EL (cell line): ENCODE measurements at places on chromosomes 3 and 15.

DNA sequence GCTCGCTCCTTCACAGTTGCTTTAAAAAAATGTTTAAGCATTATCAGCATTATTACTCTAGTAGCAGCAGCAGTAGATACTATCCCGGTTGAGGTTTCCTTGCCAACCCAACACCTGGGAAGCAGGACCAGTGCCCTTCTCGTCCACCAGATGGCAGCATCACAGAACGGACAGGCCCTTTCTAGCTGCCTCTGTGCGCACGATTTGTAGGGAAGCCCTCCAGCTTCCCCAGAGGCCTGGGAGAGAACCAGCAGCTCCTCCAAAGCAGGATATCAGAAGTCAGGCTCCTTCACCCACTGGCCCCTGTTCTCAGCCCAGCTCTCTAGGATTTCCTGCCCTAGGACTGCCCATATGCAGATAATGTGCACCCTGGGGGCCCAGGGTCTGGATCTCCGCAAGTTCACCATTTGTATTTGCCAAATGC, 16.8 kb upstream of the ESYT3 start:
- DNase-seq: peak; percentile 78

DNA sequence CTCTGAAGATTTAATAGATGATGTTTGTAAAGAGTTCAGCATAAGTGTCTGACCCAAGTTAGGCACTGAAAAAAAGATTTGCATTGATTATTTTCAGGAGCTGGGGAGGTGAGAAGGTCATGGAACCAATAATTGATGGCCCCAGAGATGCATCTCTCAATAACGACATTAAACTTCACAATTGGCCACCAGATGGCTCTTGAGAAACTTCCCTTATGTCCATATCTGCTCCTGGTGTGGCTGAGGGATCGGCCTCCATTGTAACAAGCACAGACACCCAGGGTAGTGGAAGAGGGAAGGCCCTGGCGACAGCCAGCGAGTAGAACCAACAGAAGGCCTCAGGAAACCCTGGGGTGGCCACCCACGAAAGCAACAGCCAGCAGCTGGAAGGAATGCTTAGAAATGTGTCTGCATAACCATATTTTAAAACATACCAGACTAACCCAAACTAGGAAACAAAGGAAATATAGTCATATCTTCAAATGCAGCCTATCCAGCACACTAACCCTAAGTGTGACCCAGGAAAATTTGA, 536.7 kb downstream of the SOX2 start:
- no peak for DNase-seq

- DNase-seq: no peak
Measured at GRCh38 chr3:118948146-118948545, 86.5 kb downstream of the IGSF11 start.

- no peak for DNase-seq
Measured at GRCh38 chr3:175495331-175495730, 636.2 kb downstream of the NAALADL2 start.

DNA sequence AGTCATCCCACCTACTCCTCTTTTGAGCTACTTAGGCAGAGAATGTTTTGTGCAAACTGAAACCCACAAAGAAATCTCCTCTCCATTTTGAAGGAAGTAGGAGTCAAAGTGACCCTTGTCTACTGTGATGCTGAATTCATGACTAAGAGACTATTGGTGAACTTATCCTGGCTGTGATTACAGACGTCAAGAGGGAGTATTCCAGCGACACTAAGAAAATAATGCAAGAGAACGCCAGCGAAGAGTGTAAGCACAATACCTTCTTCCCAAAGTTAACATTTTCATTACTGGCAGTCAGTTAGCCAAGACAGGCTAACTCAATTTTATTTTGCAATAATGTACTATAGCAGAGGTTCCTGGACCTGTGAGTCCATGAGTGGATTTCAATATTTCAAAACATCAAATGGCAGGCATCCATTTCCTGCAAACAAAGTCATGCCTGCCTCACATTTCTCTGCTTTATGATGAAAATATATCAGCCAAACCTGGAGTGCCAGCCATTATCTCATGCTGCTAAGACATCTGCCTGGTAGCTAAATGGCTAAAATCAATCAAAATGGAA, 59.0 kb downstream of the CTNNB1 start:
- no peak for DNase-seq

GRCh38 chr3:179895330-179895729, 141.4 kb downstream of the PEX5L start:
- DNase-seq: no peak

DNA sequence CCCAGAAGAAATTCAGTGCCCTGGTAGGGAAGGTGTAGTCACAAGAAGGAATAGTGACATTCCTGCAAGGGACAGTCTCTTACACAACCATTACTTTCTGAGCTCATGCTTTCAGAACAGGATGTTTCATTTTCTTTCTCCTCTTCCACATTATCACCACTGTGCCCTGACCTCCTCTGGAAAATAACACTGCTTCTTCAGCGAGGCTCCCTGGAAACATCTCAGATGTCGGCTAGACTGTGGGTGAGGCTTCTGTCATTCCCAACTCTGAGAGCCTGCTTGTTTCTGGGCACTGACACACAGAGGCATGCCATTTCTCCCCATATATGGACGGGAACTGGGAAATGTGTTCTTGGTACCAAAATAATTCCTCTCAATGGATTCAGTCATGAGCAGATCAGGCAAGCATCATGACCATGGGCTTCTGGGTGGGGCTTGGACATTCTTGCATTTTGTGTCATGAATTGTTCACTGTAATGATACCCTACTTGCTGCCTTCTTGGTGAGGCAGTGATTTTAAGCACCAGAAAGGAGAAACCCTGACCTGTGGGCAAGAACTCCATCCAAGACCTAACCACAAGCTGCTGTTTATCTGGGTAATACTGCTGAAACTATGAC, 14.3 kb upstream of the TNFAIP8L3 start:
- peak; percentile 74 for DNase-seq

- no peak for DNase-seq
Measured at GRCh38 chr15:41115652-41116115, 396 bp downstream of the INO80 start.

DNA sequence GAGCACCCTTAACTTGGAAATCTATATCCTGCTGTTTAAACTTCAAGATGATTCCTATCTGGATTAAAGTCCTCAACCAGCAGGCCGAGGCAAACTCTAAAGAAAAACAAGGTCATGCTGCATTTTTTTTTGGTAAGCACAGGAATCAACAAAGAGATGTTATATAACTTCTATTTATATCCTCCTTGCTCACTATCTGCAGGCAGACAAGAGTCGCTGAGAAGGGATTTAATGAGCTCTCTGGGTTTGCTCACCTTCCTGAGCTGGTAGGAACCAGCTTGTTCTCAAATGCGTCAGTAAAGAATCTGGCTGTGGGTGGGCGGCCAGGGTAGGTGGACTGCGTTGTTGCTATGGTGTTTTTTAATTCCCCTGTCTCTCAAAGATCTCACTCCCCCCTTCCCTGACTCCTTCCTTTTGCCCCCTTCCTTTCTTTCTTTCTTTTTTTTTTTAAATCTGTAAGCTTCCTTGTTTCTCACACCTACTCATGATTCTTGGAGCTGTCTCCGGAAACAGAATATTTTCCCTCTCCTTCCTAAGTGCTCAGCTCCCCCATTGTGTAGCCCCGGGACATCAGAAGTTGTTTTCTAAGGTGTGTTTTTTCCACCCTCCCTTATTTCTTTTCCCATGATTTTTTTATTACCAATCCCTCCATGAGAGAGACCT, 228.8 kb upstream of the BHLHE40 start:
- DNase-seq: no peak

DNA sequence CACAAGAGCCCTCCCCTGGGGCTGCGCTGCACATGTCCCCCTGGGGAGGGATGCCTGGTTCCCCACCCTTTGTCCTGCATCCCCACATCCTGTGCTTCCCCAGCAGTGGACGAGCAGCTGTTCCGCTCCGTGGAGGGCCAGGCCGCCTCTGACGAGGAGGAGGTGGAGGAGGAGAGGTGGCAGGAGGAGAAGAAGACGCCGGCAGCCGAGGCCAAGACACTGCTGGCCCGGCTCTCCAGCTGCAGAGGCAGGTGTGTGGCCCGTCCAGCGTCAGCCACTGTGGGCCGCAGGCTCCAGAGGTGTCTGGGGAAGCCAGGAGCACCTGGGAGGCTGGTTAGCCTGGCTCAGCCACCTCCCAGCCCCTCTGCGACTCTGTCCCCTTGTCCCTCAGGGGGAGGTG, 27.9 kb upstream of the GP9 start:
- no peak for DNase-seq

- DNase-seq: peak; percentile 68
Measured at GRCh38 chr15:95840004-95840403, 490.5 kb upstream of the NR2F2 start.

- DNase-seq: no peak
Measured at GRCh38 chr3:179861292-179861691, 175.4 kb downstream of the PEX5L start.

GRCh38 chr3:99902091-99902490, 84.4 kb downstream of the CMSS1 start:
- peak; percentile 61 for DNase-seq

- DNase-seq: no peak
Measured at GRCh38 chr3:36992806-36993325, at the start of gene EPM2AIP1. Gene EPM2AIP1 (minus strand): TSS chr3:36993131. CDS start chr3:36993077, 54 bp downstream.

GRCh38 chr3:59444294-59444671, 394.5 kb upstream of the CFAP20DC start:
- no peak for DNase-seq

GRCh38 chr3:33131331-33132018, 17.7 kb downstream of the CRTAP start:
- DNase-seq: peak; percentile 76

DNA sequence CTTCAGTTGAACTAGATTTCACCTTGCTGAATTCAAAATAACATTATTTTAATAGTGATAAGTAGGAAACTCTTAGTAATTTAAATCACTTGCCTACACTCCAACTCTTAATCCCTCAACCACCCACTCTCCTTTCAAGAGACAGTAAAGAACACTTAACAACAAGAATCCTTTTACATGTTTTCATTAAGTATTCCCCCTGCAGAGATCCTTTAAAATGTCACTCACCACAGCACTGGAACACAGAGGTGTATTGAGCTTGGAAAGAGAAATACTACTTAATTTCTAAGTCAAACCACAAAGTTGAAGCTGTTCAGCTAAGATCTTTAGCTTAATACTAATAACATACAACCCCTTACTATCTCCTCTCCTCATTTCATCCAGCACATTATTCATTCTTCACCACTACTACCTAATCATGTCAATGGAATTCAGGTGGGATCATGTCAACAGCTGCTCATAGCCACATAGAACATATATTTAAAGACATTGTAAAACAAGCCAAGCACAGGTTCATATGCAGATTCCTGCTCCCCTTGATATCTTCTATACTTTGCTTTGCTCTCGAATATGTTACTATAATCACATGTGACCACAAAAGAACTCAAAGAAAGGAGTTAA, 40.5 kb downstream of the IMPG2 start:
- peak; percentile 5 for DNase-seq

DNA sequence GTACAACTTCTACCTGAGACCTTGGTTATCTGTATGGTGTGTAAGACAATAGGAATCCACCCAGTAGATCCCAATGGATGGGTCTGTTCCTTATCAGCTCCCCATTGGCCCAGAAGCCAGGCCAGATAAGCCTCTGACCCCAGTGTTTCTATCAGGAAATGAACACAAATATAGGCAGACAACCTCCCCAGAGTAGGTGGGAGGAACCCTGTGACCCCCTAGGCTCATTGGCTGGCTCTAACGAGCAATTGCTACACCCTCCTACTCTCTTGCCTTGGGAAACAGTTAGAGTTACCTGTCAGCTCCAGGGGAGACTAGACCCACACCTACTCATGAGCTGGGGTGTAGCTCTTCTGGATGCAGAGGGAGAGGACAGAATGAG, 299.9 kb downstream of the UACA start:
- no peak for DNase-seq

DNA sequence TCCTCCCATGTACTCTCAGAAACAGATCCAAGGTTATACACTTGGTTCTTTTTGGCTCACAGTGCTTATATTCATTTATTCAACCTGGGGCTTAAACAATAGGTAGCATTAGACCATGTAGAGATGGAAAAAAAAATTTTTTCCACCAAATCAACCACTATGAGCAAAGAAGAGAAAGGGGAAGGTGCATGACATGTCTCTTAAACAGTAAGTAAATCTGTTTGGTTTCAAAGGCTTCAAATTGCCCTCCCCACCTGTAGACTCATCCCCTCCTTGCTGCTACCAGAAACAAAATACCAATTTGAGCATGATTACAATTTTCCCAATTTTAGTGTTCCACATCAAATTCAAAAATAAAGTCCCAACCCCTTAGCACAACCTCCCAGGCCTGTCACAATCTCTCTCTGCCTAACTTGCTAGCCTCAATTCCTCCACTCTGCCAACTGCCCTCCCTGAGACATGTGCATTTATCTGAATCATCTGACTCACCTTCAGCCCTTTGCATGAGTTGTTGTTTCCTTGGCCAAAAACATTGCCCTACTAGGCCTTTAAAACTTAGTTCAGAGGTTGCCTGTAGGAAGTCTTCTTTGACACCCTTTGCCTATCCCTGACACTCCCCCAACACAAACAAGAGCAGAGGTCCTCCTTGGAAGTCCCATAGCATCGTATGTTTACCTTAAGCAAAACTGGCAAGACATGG, 30.3 kb upstream of the TSC22D2 start:
- no peak for DNase-seq

DNA sequence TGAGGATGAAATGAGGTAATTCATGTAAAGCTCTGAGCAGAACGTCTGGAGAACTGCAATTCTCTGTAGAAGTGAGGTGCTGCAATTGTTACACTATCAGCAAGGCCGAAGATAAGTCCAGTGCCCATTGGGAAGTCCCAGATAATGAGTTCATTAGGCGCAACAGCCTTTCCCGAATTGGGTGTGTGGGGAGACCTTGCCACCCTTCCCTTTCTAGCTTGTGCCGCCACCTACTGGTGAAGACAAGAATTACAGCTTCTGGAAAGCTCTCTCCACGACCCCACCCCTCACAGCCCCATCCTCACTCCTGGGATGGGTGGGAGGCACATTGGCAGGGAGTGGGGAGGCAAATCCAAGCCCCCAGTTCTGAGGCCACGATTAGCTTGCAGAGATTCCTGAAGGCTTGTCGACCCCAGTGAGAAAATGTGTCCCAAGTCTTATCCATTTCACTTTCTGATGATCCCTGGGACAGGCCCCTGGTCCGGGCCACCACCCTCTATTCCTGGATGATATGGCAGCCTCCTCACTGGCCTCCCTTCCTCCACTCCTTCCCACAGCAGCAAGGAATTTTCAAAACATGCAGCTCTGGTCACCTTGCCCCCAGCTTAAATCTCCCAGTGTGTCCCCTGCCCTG, 36.4 kb downstream of the FAM3D start:
- peak; percentile 74 for DNase-seq

DNA sequence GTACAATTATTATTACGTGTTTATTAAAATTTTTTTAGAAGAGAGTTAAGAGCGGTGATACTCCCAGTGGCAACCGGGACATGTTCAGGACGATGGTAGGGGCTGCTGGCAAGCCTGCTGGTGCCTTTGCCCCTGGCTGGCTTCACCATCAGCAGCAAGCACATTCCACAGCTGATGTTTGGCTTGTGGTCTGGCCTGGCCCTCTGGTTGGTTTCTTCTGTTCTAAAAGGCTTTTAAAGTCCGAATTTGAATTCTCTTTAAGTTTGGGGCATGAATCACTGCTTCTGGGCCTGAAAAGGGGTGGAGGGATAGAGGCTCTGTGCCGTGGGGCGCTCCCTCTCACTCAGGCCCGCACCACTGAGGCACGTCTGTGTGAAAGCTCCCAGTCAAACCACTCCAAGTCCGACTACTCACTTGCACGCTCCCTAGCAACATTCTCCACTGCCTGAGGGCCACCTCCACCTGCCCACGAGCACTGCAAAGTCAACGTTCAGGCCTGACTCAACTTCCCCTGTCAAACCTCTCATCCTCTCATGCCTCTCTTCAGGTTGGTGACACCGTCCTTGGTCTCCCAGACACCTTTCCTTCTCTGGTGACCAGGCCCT, 10.1 kb downstream of the ITGA11 start:
- peak; percentile 73 for DNase-seq
